GM20000 (cell line): ENCODE measurements at places on chromosomes 7 and 10.

DNA sequence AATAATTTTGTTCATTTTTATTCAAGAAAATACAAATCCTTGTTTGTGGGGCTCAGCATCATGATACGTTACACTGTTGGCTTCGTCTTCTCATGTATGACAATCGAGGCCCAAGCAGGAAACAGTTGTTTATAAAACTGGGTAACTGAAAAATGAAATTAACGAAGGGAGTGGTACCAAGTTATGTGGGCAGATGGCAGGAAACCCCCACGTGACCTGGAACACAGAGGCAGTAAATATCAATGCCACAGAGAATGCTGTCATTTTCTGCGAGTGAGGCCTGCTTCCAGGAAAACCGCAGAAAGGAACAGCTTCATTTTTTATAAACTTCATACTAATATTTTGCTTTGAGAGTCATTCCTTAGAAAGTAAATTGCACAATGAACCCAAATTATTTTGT lies 201.0 kb upstream of the ADARB2 start:
- DNase-seq, result no peak

DNA sequence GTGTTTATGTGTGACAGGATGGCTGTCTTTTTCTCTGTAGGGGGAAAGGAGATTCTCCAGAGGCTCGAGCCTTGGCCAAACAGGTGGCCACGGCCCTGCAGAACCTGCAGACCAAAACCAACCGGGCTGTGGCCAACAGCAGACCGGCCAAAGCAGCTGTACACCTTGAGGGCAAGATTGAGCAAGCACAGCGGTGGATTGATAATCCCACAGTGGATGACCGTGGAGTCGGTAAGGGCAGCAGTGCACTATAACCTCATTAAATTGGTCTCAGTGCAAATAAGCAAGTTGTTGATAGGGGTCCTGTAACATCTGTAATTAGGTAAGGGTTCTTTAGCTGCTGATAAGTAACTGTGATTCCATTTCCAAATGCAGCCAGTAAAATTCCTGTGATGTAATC lies 56.4 kb downstream of the AP3M1 start:
- no peak for DNase-seq

- DNase-seq, result no peak
Measured at GRCh38 chr10:972763-973162, 15.5 kb upstream of the GTPBP4 start.

DNA sequence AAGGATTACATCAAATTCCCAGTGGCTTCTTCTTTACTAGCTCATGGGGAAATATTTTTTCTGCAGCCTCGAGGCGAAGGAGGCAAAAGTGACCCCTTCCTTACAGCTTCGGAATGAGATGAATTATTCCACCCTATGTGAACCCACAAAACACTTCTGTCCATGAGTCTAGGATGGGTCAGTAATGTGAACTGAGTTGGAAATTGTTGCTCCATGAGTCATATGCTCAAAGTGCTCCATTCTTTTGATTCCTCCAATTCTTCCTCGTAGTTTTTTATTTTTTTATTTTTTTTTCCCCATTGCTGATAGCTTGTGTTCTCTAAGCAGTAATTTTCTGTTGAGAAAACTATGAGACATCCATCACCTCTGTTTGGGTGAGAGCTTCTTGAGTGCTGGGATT lies 31.7 kb upstream of the FAM204A start:
- no peak for DNase-seq

GRCh38 chr7:118511146-118511545 lies 286.6 kb downstream of the ANKRD7 start:
- no peak for DNase-seq

- DNase-seq, result no peak
Measured at GRCh38 chr7:38893061-38893460, 15.9 kb downstream of the VPS41 start.
